Left renal cortex interstitium (tissue), 4 donors: ENCODE measurements at places on chromosomes 6 and 20.

- DNase-seq: no peak
Measured at GRCh38 chr6:35718911-35719381, 17.9 kb upstream of the ARMC12 start.

GRCh38 chr6:19086480-19086879, 699.3 kb downstream of the RNF144B start:
- no peak for DNase-seq

- no peak for DNase-seq
Measured at GRCh38 chr20:36051318-36052116, 83.1 kb downstream of the CNBD2 start.

- DNase-seq: no peak
Measured at GRCh38 chr6:111668410-111668809, 62.7 kb upstream of the TRAF3IP2 start.

DNA sequence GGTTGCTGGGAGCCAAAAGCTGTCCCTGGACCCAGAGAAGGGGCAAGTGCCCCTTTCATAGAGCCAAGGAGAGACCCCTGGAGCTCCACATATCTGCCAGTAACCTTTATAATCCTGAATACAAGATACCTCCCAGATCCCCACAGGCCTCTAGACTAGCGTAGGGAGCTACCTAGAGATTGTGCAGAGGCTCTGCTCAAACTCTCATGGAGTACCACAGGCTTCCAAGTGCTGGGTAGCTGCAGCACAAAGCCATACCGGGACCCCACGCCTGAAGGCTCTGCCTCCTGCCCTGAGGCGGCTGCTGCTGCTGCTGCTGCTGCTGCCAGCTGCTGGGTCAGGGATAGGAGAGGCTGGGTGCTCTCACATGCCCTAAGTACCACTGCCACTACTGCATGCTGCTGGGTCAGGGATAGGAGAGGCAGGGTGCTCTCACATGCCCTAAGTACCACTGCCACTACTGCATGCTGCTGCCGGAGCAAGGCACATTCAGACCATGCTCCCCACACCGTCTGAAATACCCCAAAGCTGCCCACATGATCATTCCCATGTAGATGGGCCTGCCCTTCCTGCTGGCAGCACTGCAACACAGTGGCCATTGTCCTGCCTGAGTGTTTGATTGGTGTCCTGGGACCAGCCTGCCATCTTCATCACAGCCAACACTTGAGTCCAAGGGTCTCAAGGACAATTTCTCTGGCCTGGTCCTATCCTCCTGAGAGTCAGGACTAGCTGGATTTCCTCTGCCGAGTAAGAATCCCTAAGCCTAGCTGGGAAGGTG, 1434.3 kb upstream of the ADGRB3 start:
- DNase-seq: no peak
